Spinal cord (tissue), 10 donors: ENCODE measurements at places on chromosomes 12 and 14. TPM values are rescaled to one million over a fixed set of nuclear protein-coding genes. Genes with fewer than 3 reads are reported as not detected.

GRCh38 chr12:45051572-45052125 is 750 bp upstream of the DBX2 start:
- H3K27ac ChIP-seq, result peak overlapping the region; percentile 79
- peaks cover 15% of the 10 kb centered on the region for H3K4me1 ChIP-seq
- no peaks in the 10 kb centered on the region for H3K36me3 ChIP-seq
- H3K27me3 ChIP-seq, result peaks cover 38% of the 10 kb centered on the region
- peak overlapping the region; percentile 50 for H3K4me3 ChIP-seq

- no peak for DNase-seq
- peaks cover 3% of the 10 kb centered on the region for H3K27me3 ChIP-seq
- H3K27ac ChIP-seq, result peak overlapping the region; percentile 96
These were observed 1.7 kb upstream of the DUSP6 start for GRCh38 chr12:89353823-89354611.

DNA sequence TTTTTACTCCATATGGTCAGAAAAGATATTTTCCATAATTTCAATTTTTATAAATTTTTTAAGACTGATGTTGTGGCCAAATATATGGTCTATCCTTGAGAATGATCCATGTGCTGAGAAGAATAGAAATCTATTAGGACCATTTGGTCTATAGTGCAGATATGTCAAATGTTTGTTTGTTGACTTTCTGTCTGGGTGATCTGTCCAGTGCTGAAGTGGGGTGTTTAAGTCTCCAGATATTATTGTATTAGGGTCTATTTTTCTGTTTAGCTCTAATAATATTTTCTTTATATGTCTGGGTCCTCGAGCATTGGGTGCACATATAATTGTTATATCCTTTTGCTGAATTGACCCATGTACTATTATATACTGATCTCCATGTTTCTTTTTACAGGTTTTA is 308.9 kb upstream of the LMO3 start:
- DNase-seq, result no peak
- no peaks in the 10 kb centered on the region for H3K36me3 ChIP-seq
- no peaks in the 10 kb centered on the region for H3K27me3 ChIP-seq
- no peak overlapping the region for H3K27ac ChIP-seq
- no peaks in the 10 kb centered on the region for H3K4me1 ChIP-seq

- no peak overlapping the region for H3K4me3 ChIP-seq
- DNase-seq, result no peak
- H3K36me3 ChIP-seq, result peaks cover 76% of the 10 kb centered on the region
- H3K27ac ChIP-seq, result no peak overlapping the region
These were observed 34.1 kb upstream of the MMP17 start for GRCh38 chr12:131794061-131794460.

- peaks cover 11% of the 10 kb centered on the region for H3K36me3 ChIP-seq
- no peak overlapping the region for H3K4me3 ChIP-seq
- peaks cover 31% of the 10 kb centered on the region for H3K4me1 ChIP-seq
These were observed 40.9 kb downstream of the NT5DC3 start for GRCh38 chr12:103799857-103800771.

- peak overlapping the region; percentile 46 for H3K4me3 ChIP-seq
- no peaks in the 10 kb centered on the region for H3K36me3 ChIP-seq
- no peak overlapping the region for H3K27ac ChIP-seq
- peaks cover 100% of the 10 kb centered on the region for H3K27me3 ChIP-seq
These were observed 699 bp upstream of the HOXC11 start for GRCh38 chr12:53972152-53972702.

- no peak overlapping the region for H3K4me3 ChIP-seq
- H3K4me1 ChIP-seq, result no peaks in the 10 kb centered on the region
- no peak for DNase-seq
- H3K36me3 ChIP-seq, result no peaks in the 10 kb centered on the region
- no peak overlapping the region for H3K27ac ChIP-seq
These were observed 165.5 kb upstream of the CCND2 start for GRCh38 chr12:4107911-4108697.

DNA sequence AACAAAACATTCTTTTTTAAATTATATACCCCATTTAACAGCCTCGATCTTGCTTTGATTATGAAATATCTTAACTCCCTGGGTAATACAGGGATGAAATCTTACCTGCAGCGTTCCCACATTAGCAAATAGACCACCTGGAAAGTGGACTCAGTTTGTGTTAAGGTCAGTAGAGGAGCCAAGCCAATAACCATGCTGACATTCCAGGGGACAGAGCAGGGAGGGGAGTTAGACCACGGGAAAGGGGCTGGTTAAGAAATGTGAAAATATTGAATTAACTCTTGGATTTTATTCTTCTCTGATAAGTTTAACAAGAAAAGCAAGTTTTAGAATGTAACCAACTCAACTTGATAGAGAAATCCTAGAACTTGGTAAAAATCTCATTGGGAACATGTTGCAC is 144.9 kb upstream of the CLEC14A start:
- no peaks in the 10 kb centered on the region for H3K27me3 ChIP-seq
- H3K27ac ChIP-seq, result no peak overlapping the region

- no peak for DNase-seq
- H3K4me3 ChIP-seq, result no peak overlapping the region
- H3K4me1 ChIP-seq, result no peaks in the 10 kb centered on the region
- H3K36me3 ChIP-seq, result no peaks in the 10 kb centered on the region
- no peak overlapping the region for H3K27ac ChIP-seq
These were observed 3.5 kb downstream of the EPYC start for GRCh38 chr12:91001306-91001705.

- H3K27ac ChIP-seq, result no peak overlapping the region
- DNase-seq, result no peak
- no peaks in the 10 kb centered on the region for H3K36me3 ChIP-seq
- H3K27me3 ChIP-seq, result no peaks in the 10 kb centered on the region
These were observed 347.3 kb downstream of the GLT1D1 start for GRCh38 chr12:129200576-129200975.

Gene FGF6
- polyA plus RNA-seq, result not detected

Gene MIP
- polyA plus RNA-seq, result not detected

Gene KCNC2
- 16.0 TPM for polyA plus RNA-seq

Gene ARMH4
- polyA plus RNA-seq, result 15.4 TPM

Gene RNASE11
- polyA plus RNA-seq, result not detected

Gene CLEC6A
- not detected for polyA plus RNA-seq

Gene TEX52
- polyA plus RNA-seq, result 1.3 TPM

Gene CDCA3
- polyA plus RNA-seq, result 22.5 TPM
